ENCODE measurements at places on chromosomes 5 and 9.
A peak's percentile ranks its signal among the peaks of the same experiment; 100 is the strongest.

DNA sequence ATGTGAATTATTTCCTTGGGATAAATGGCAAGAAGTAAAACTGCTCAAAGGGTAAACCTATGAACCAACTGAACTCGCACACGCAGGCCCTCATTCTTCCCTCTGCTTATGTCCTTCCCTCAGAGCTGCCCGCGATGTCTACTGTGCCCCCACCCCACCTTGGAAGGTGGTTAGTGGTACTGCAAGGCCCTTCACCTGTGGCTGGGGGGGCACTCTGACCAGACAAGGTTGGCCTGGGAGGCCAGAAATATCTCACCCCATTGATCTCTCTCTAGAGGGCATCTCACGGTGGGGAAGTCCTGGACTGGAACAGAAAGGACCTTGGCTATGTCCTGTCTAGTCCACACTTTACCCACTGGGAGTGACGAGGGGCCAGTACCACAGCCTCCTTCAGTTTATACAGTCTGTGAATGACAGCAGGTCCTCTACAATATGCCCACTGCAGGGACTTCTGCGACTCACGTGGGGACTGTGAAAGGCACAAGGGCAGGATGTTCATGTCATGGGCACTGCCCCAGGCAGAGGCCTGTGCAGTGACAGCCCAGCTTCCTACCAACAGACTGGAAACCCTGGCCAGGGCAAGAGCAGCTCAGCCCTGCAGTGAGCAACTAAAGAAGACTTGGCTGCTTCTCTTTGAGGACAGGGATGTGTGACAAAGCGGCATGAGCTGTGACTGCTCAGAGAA lies 56.8 kb upstream of the SYNPO start:
- DNase-seq, result no peak

GRCh38 chr5:96335873-96336272 lies 97.2 kb downstream of the PCSK1 start:
- peak; percentile 72 for DNase-seq

DNA sequence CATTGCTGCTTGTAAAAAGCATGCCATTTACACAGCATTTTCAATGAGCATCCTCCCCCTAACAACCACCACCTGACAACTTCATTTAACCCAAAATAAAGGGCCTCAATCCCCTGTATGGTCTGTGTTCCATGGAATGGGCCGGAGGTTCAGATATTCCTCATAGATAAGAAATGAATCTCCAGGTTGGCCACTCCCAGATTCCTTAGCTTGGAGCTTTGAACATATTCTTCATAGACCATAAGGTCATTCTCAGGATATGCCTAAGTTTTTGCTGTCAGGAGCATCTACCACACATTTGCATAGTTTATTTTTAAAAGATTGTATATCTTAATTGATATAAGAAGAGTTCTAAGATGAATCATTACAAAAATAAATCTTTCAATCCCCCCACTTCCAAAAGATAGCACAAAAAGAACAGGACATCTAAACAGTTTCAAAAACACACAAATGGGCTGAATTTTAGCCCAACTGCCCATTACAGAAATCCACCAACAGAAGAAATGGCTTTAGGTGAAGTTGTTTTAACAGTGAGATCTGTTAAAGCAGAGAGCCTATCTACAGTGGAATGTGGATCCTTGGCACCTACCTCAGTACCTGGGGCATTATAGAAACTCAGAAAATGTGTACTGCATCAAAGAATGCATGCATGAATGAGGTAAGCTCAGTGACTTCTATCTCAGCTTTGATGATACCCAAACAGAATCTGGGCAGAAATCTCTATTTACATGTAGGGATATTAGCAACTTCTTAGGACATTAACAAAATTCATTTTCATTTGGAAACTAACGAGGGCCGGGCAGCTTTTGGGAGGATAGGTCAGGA lies 179.8 kb downstream of the SEC61B start:
- peak; percentile 49 for DNase-seq

GRCh38 chr5:168847511-168848073 lies 268.4 kb upstream of the PANK3 start:
- no peak for DNase-seq

DNA sequence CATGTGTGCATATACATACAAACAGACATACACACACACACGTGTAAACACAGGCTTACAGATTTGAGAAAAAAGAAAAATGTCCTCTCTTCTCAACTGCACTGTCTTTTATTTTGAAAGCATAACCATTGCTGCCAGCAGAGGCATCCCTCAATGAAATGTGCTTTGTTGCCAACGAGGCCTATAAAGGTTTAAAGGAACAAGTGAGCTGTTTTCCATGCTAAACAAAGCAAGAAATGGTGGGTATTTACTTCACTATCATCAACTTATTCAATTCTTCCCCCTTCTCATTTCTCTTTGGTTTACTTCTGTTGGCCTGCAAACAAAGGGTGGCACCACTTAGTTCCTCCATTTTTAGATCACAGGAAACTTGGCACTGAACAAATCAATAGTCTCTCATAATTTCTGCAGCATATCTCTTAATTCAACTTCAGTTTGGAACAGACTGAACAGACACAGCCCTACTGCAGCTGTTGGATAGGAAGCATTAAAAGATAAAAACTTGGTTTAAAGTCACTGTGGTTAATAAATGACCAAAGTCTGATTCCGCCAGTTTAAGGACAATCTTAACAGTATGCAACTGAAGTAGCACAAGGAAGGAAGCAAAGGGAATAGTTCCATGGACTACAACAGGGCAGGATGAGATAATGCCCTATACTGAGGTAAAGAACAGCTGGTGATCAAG lies 21.7 kb downstream of the TTC33 start:
- DNase-seq, result no peak

- no peak for DNase-seq
Measured at GRCh38 chr9:14662060-14662453, 31.2 kb downstream of the ZDHHC21 start.

DNA sequence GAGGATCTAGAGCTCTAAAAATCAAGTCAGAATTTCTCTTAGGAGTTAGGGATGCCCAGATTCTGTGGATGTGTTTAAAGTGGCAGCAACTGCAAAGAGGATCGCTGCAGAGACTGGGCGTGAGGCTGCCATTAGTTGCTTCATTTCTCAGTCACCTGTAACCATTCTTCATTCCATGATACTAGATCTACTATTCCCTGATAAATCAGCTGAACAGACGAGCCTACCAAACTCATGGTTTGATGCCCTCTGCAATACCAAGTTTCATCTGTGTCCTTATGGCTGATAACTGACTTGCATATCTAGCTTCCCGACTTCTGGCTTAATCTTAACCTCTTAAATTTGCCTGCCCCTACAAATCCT lies 33.3 kb downstream of the UBE2R2 start:
- no peak for DNase-seq

- DNase-seq, result no peak
Measured at GRCh38 chr5:157286761-157287211, 20.9 kb downstream of the CYFIP2 start.

DNA sequence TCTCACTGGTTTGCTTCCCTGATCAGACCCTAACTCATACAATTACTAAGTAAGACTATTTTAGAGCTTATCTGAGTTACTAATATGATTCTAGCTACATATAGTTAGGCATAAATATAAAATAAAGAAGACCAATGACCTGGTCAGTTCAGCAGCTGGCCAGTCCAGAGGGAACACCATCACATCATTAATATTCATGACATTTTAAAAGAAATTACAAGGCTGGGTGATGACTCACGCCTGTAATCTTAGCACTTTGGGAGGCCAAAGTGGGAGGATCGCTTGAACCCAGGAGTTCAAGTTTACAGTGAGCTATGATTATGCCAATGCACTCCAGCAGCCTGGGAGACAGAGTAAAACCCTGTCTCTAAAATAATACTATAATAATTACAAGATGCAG lies 37.0 kb upstream of the CDC42SE2 start:
- DNase-seq, result peak; percentile 43

- DNase-seq, result no peak
Measured at GRCh38 chr5:138610918-138611677, 35.9 kb upstream of the HSPA9 start.

- DNase-seq, result peak; percentile 25
Measured at GRCh38 chr9:112007575-112008240, 111.1 kb downstream of the UGCG start.

- DNase-seq, result no peak
Measured at GRCh38 chr5:147733075-147733474, 49.5 kb downstream of the JAKMIP2 start.

DNA sequence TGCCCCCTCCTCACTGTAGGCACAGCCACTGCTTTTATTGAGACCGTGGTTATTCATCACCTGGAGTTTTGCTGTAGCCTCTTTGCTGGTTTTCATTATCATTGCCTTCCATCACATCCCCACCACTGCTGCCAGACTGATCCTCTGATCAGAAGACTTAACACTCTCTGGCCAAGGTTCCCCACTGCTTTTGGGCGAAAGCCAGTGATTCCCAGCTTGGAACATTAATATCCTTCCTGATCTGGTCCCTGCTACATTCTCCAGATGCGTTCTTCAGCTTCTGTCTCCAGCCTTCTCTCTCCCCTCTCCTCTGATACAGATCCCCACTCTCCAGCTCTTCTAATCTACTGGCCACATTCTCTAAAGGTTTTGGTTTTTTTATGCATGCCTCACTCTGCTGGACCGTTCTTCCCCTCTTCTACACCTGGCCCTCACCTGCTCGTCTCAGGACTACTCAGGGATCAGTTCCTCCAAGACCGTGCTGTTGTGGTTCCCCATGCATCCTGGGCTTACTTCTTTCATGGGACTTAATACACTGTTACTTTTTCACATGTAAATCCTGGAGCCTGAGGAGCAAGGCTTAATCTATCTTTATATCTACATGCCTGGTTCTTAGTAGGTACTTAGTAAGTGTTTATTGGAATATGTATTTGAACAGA lies 115.0 kb downstream of the PRKACG start:
- DNase-seq, result no peak

GRCh38 chr5:10202089-10202910 lies 47.4 kb downstream of the ATPSCKMT start:
- DNase-seq, result no peak
